Large intestine (tissue), 12 donors: ENCODE measurements at places on chromosomes 1 and 21.

- peak; percentile 27 for DNase-seq
These were observed 9.8 kb downstream of the OVGP1 start for GRCh38 chr1:111417755-111418154.

DNA sequence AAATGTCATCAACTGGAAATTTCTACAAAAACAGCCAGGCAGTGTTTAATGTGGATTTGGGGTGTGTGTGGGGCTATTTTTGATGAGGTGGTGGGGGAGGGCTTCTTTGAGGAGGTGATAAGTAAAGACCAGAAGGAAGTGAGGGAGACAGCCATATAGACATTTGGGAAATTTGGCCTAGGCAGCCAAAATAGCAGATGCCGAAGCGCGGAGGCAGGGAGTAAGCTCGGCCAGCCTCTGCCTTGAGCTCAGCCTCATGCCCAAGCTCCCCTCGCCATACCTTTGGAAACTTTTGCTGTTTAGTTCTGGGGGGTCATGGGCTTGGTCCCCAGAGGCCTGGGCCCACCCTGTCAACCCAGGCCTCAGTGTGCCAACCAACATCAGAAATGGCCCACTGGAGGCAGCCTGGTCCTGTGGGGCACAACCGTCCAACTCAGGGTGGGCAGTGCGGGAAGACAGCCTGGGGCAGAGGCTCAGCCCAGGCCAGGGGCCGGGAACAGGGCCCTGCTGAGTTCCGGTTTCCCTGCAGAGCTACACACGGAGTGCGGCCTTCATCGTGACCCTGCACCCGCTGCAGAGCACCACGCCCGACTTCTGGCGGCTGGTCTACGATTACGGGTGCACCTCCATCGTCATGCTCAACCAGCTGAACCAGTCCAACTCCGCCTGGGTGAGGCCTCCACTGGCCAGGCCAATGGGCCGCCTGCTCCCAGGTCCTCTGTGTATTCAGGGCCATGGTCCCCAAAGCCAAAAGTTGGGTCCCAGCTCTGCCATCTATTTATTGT, 84.0 kb downstream of the PTPRU start:
- no peak for DNase-seq

DNA sequence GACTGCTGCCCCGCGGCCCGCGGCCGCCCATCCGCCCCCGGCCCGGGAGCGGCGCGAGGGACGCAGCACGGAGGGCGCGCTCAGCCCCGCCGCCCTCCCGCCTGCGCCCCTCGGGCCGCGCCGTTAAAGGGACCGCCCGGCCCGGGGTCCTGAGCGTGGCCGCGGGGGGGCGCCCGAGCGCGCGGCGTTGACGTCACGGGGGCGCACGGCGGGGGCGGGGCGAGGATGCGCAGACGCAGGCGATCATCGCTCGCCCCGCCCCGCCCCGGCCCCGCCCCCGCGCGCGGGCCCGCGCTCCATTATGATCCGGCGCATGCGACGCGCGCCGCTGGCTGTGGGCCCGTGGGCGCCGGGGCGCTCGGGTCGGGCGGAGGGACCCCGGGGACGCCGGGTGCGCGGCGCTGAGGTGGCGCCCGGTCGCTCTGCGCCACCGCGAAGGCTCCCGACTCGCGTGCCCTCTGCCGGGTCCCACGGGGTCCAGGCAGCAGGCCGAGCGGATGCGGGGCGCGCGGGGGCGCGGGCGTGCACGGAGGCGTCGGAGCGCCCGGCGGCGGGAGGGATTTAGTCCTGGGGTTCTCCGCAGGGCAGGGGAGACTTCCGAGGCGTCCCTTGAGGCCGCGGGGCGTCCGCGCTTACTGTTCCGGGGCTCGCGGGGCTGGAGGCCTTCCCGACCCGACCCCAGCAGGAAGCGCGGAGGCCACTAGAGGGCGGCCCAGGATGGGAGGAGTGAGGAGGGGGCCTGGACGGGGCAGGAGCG, at the start of gene DVL1:
Gene DVL1, minus strand, starts transcription at position 163 of the 757 bp plus-strand sequence. CDS start 353 bp downstream, outside the sequence.
- DNase-seq: peak; percentile 80

GRCh38 chr1:156704166-156704711, 1.1 kb downstream of the CRABP2 start:
- no peak for DNase-seq

- DNase-seq: no peak
These were observed 8.2 kb upstream of the LEMD1 start for GRCh38 chr1:205429762-205430695.

- peak; percentile 35 for DNase-seq
These were observed 1.4 kb upstream of the KLHL21 start for GRCh38 chr1:6603915-6604558.
